Activated T-cell treated with anti-CD3 and anti-CD28 coated beads, Interleukin-2, amount 50 U/mL, for 1 hour (primary cell): ENCODE measurements at places on chromosomes 2 and 18.

- peak; percentile 27 for DNase-seq
Measured at GRCh38 chr2:192194265-192194865, 368 bp downstream of the TMEFF2 start.

GRCh38 chr2:79387431-79387830 lies 125.4 kb upstream of the CTNNA2 start:
- no peak for DNase-seq

- no peak for DNase-seq
Measured at GRCh38 chr2:230016844-230017243, 51.9 kb downstream of the SLC16A14 start.

- DNase-seq, result no peak
Measured at GRCh38 chr2:173427887-173428668, 73.4 kb downstream of the CDCA7 start.

DNA sequence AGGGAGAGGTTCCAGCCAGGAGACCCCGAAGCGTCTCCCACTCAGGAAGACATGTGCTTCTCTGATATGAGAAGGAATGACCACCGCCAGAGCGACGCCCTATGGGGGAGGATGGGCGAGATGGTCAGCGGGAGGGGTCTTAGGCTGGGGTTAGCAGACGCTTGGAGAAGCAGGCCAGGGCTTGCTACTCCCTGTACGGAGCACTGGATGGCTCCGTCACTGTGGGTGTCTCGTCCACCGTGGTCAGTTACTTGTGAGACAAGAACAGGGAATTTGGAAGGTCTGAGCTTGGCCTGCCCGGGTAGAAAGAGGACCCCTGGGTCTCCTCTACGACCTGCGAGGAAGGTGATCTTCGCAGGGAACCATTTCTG lies 39.8 kb downstream of the TMEM18 start:
- no peak for DNase-seq

- no peak for DNase-seq
Measured at GRCh38 chr18:56188529-56189275, 449.7 kb downstream of the TXNL1 start.

DNA sequence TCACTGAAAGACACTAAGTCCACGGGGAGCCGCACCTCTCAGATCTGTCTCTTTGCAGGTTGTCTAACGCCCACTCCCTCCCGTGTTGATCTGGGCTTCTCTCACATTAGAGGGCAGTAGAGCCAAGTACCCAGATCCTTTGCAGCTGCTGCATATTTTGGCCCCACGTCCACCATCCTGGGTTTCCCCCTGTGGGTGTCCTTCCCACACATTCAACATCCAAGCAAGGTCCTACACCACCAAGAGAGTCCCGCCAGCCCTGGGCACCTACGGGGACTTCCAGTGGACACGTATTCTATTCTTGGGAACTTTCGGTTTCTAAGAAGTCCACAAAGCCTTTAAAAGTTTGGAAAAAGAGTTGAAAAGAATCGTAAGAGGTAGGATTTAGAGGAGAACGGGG lies 116.6 kb downstream of the ATL2 start:
- no peak for DNase-seq

- DNase-seq, result no peak
Measured at GRCh38 chr18:74868461-74868860, 270.8 kb downstream of the ZNF407 start.

- no peak for DNase-seq
Measured at GRCh38 chr2:24365051-24365450, 4.7 kb upstream of the ITSN2 start.

- DNase-seq, result no peak
Measured at GRCh38 chr2:126748929-126749518, 93.1 kb downstream of the GYPC start.

DNA sequence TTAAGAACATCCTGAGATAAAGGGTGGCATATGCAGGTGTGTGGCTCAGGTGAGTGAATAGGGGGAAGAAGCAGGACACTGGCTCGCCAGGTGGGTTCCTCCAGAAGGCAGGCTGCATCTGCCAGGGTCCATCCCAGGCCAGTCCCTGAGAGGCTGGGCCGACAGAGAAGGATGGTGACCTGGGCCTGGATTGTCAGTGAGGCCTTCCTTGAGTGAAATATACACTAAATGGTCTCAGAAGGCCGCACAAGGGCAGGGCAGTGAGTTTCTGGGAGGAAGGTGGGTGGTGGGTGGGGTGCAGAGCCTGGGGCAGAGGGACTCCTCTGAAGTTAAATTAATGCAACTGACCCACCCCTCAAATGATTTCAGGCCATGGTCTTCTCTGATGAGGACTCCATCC lies 182.1 kb downstream of the ANKRD30B start:
- no peak for DNase-seq

- no peak for DNase-seq
Measured at GRCh38 chr2:156765450-156765849, 329.3 kb downstream of the GPD2 start.

DNA sequence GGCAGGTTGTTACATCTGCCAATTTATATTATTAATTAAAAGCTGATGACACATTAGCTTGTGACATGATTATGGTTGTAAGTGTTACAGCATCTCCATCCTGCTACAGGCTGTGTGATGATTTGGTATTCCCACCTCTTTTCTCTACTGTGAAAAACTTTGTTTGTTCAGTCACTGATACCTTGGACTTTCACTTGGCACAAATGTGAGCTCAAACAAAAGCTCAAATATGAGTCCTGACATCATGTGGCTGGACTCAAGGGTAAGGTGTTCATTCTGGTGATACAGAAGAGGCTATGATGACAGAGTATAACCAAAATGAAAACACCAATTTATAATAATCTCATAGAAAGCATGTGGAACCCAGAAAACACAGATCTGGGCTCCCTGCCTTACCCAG lies 11.4 kb upstream of the IL36A start:
- DNase-seq, result no peak

GRCh38 chr2:144712550-144712940 lies 192.6 kb upstream of the ZEB2 start:
- DNase-seq, result no peak

GRCh38 chr2:240350696-240351087 lies 84.8 kb upstream of the GPC1 start:
- DNase-seq, result no peak

DNA sequence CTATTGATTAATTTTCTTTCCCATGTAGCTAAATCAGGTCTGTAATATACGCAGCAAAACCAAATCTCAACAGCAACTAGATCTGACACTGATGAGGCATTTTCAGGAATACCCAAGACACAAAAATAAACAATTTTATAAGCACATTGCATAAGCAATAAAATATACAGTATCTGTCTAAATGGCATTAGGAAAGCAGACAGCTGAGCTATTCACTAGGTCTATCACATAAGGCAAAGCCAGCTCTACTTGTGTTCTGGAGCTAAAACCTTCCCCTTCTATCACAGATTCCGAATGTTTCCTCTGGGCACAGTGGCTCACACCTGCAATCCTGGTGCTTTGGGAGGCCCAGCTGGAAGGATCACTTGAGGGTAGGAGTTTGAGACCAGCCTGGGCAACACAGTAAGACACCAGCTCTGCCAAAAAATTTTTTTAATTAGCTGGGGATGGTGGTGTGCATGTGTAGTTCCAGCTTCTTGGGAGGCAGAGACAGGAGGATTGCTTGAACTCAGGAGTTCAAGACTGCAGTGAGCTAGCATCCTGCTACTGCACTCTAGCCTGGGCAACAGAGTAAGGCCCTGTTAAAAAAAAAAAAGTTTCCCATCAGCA lies 21.1 kb downstream of the PTPN2 start:
- DNase-seq, result no peak

DNA sequence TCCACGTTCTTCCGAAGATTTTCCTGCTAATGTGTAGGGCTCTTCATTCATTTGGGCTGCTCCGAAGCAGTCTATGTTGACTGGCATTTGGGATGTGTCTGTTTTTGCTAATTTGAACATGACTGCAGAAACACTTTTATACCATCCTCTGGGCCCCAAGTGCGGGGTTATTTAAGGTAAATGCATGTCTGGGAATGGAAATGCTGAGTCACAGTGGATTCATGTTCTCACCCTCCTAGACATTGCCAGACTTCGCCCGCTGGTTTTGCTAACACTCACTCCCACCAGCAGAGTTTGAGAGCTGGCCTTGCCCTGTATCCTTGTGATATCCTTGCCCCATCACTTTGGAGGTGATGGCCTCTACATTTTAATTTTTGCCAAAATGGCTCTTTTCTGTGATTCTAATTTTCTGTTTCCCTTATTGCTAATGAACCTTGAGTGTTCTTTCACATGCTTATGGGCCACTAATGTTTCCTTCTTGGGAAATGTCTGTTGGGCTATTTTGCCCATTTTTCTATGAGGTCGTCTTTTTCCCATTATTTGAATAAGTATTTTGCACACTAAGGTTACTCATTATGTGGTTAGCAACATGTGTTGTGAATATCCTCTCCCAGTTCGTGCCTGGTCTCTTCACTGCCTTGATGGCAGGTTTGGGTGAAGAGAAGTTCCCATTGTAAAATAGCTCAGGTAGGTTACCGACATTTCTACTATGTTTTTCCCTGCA lies 204.1 kb downstream of the GLI2 start:
- DNase-seq, result no peak

DNA sequence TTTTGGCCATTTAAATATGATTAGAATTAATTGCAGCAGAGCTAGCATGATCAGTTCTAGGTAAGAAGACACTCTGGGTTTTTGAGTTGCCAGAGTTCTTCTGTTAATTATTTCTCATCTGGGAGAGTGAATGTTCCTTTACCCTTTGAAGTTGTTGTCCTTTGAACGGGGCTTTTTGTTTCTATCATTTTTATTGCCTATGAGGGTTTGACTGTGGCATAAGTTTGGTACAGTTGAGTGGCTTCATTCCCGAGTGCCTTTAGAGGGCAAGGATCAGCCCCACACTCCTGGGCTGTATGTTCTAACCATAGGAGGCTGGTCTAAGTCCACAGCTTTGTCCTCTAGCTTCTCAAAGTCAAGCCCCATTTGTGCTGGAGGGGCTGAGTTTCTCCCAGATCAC lies 804.3 kb downstream of the KCNJ3 start:
- DNase-seq, result no peak

DNA sequence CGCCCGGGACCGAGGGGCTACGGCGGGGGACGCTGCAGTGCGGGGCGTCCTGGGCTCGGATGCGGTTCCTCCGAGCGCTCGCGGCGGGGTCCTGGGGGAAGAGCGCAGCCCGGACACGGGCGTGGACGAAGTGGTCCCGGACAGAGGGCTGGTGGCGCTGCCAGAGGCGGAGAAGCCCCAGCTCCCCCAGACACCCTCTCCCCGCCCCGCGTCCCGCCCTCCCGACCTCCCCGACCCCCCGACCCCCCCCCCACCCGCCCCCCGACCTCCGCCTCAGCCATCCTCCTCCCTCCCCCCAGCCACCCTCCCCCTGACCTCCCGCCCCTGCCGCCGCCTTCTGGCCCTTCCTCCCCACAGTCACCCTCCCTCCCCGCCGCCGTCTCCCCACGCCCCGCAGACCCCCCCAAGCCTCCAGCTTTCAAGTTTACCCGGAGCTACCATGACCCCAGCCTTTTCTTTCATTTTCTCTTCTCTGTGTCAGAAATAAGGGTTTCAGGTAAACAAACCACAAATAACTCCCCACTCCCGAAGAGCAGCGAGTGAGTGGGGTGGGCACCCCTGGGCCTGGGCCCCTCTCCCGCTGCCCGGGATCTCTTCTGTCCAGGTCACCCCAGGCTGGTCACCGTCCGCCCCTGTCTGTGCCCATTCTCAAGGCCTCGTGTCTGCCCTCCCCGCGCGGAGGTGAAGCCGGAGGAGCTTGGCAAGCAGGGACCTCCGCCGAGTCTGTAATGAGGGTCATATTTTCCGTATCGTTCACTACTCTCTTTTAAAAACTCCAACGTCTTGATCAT lies 5.1 kb downstream of the NFATC1 start:
- peak; percentile 65 for DNase-seq

GRCh38 chr2:121245120-121245820 lies 39.7 kb downstream of the TFCP2L1 start:
- DNase-seq, result no peak

- no peak for DNase-seq
Measured at GRCh38 chr2:105057005-105057404, 19.1 kb downstream of the MRPS9 start.

DNA sequence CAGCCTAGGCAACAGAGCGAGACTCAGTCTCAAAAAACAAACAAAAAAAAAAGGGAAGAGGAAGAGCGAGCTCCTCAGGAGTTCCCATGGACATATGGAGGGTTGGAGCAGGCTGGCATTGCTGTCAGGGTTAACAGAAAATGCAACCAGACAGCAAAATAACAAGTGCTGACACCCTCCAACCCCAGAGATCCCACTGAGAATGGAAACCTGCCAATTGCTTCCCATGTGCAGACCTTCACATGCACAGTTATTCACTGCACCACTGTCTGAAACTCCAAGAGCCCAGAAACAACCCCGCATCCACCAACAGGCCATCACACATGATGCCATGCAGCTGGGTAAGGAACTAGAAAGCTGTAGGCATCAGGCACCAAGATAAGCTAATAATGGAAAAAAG lies 43.5 kb downstream of the TFCP2L1 start:
- no peak for DNase-seq

- no peak for DNase-seq
Measured at GRCh38 chr2:138040616-138041015, 76.3 kb downstream of the HNMT start.

- no peak for DNase-seq
Measured at GRCh38 chr2:13056259-13056843, 339.6 kb downstream of the TRIB2 start.

DNA sequence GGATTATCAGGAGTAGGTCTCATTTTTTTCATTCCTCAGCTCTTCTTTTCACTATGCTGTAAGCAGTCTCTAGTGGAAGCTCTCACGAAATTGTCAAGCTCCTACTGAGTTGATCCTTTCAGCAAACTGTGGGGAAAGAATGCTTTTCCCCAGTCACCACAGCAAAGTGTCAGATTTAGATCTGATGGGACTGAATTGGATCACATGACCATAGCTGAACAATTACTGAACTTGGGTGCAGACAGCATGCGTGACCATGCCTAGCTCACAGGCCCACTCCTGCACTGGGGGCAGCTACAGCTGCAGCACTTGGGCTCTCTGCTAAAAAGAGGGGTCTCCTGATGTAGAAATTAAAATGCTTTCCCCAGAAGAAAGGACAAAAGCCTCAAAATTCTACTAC lies 3.1 kb downstream of the ARHGAP15 start:
- DNase-seq, result no peak

- no peak for DNase-seq
Measured at GRCh38 chr18:10233082-10233875, 221.2 kb upstream of the APCDD1 start.

- DNase-seq, result no peak
Measured at GRCh38 chr2:130996691-130997090, 96.6 kb downstream of the FAM168B start.

DNA sequence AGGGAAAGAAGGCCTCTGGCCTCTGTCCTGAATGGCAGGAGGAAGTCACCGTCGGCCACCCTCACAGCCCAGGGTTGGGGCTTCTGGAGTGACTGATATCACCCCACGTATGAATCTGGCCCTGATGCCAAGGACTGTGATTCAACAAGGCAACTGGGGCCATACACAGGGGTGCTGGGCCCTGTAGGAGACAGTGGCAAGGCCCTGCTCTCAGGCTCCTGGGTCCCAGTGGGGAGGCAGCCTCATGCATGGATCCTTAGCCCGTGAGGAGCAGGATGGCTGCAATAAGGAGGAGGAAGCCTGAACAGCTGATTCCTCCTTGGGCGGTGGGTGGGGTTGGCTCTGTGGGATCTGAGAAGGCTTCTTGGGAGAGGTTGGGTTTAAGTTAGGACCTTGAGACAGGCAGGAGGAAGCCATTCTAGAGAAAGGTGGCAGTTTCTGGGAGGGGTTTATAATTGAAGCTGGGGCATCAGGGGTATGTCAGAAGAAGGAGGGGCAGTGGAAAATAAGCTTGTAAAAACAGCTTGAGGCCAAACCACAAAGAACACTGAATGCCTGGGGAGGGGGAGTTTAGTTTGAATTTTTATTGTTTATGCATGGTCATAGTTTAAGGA lies 42.8 kb upstream of the LAPTM4A start:
- DNase-seq, result no peak
